Activated CD4-positive, alpha-beta T cell treated with anti-CD3 and anti-CD28 coated beads, Interleukin-2, amount 50 U/mL, for 4 hours (primary cell): ENCODE measurements at places on chromosomes 16 and 17.

DNA sequence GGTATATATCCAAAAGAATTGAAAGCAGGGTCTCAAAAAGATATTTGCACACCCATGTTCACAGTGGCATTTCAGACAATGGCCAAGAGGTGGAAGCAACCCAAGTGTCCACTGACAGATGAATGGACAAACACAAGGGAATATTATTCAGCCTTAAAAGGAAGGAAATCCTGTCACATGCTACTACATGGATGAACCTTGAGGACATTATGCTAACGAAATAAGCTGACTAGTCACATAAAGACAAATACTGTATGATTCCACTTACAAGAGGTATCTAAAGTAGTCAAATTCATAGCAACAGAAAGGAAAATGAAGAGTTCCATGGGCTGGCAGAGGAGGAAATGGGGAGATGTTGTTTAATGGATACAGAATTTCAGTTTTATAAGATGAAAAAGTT is 41.4 kb downstream of the TEX2 start:
- no peak for DNase-seq

- DNase-seq = no peak
These were observed 1.4 kb downstream of the KRT38 start for GRCh38 chr17:41439375-41439774.

GRCh38 chr17:34371405-34372100 is 8.5 kb upstream of the CCL1 start:
- no peak for DNase-seq

DNA sequence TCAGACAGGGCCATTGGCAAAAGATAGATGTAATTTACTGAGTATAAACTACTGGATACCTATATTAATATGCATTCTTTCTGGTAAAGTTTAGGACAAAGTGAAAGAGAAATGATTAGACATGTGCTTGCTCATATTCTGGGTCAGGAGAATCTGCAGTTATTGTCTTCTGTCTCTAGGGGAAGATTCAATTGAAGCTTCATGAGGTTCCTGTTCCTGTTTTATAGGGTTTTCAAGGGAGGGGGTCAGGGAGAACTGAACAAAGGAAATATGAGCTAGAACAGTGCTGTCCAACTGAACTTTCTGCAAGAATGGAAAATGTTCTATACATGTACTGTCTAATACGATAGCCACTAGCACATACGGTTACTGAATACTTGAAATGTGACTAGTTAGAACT is 59.3 kb upstream of the CORO6 start:
- DNase-seq = no peak

DNA sequence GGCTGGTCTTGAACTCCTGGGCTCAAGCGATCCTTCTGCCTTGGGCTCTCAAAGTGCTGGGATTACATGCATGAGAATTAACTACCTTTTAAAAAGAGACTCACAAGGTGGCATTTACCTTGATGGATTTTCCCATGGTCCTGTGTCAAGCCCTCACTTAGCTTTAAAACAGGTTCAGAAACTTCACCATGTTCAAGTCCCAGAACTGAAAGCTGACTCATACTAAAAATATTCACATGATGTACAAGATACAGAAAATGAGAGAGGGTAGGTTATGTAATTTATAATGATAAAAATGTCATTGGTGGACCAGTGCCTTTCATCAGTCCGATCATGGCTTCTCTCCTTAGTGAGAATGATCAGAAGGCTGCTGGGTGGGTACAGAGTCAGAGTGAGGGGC is 4.3 kb upstream of the AKAP1 start:
- no peak for DNase-seq

- no peak for DNase-seq
These were observed 90.3 kb upstream of the MPHOSPH6 start for GRCh38 chr16:82260212-82260795.

- DNase-seq = no peak
These were observed 2.4 kb downstream of the TBX4 start for GRCh38 chr17:61454381-61455323.

GRCh38 chr16:85536411-85537330 is 76.5 kb upstream of the GSE1 start:
- DNase-seq = no peak

GRCh38 chr17:44913676-44914075 is 1.6 kb downstream of the GFAP start:
- DNase-seq = no peak

DNA sequence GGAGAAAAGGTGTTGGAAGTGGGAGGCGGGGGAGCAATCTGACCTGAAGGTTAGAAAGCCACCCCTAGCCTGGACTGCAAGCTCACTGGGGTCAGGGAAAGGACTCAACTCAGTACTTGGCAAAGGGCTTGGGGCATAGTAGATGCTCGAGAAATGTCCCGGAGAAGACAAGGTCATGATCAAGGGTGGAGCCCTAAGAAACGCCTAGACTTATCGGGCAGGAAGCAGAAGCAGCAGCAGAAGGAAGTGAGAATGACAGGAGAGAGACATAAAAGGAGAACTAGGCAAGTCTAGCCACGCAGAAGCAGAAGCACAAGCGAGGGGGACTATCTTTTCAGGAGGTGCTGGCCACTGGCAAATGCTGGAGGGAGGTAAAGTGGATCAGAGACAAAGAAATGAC is 10.2 kb downstream of the COTL1 start:
- no peak for DNase-seq

GRCh38 chr17:10821054-10821453 is 16.8 kb downstream of the PIRT start:
- no peak for DNase-seq

DNA sequence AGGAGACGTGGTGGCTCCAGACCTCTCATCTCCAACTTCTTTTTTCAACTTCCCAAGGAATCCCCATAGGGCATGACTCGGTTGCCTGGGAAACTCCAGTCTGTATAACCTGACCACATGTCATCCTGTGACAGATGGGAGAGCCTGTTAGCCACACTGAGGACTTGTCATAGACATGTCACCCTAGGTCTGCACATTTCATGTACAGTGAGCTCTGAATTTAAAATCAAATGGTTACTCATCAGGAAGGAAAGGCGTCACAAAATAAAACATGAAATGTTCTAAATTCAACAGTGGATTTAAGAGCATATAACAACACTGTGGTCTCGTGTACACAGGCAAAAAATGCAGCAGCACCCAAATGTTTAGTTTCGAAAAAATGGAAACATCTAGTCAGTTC is 22.2 kb upstream of the ADAMTS18 start:
- DNase-seq = no peak

DNA sequence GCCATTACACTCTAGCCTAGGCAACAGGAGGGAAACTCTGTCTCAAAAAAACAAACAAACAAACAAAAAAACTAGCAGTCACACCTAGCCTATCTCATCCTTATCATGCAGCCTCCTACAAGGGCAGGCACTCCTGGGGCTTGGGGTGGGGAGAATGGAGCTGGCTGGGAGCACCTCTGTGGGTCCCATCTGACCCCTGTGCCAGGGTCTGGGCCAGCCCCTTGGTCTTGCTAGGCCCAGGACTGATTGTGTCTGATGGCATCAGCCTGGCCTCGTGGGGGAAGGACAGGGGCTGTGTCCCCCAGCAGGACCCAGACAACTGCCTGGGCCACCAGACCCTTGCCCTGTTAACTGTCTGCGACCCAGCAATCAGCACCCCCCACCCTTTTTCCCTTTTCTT is 49.8 kb downstream of the SREBF1 start:
- no peak for DNase-seq

DNA sequence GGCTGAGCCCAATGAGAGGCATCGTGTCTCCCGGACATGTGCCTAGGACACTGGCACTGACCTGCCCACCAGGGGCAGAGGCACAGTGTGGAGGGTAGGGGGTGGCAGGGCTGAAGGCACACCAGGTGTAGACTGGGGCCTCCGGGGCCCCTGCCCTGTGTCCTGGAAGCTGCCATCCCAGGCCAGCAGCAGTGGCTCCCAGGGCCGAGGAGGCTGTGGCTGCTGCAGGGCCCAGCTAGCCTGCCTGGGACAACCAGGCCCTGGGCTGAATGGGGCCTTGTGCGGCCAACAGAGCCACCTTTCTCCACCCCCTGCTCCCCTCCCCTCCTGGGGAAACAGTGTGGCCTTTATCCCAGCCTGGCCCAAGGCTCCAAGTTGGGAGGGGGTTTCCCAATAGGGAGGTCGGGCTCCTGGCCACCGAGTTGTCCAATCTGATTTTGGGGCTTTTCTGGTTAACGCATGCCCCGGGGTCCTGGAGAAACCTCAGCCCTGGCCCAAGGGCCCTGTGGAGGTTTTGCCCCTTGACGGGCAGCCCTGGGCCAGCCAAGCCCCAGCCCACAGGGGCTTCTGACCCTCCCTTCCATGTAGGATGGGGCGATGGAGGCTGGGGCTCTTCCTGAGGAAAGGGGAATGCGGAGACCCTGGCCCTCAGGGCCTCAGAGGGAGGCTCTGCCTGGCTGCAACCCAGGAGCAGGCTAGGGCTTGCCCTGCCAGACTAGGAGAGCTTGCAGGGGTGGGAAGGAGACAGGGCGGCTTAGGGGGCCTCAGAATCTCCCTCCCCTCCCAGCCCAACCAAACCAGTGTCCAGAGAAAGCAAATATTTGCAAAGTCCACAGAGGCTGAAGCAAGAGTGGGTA is 4.2 kb downstream of the MTSS2 start:
- DNase-seq = no peak

DNA sequence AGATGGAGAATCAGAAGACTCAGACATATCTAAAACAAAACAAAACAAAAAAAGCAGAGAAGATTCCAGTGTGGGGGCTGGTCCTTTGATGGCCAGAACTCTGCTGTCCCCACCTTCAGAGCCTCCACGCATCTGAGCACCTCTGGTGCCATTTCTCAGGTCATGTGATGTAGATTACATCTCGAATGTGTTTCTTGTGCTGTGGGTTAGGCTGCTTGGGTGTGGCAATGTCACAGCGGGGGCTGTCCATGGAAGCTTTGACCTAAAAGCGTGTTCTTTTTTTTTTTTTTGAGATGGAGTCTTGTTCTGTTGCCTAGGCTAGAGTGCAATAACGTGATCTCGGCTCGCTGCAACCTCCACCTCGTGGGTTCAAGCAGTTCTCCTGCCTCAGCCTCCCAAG is 51.2 kb downstream of the PLD6 start:
- no peak for DNase-seq

GRCh38 chr16:30377812-30378235 is 3.2 kb downstream of the MYL11 start:
- DNase-seq = peak; percentile 88

DNA sequence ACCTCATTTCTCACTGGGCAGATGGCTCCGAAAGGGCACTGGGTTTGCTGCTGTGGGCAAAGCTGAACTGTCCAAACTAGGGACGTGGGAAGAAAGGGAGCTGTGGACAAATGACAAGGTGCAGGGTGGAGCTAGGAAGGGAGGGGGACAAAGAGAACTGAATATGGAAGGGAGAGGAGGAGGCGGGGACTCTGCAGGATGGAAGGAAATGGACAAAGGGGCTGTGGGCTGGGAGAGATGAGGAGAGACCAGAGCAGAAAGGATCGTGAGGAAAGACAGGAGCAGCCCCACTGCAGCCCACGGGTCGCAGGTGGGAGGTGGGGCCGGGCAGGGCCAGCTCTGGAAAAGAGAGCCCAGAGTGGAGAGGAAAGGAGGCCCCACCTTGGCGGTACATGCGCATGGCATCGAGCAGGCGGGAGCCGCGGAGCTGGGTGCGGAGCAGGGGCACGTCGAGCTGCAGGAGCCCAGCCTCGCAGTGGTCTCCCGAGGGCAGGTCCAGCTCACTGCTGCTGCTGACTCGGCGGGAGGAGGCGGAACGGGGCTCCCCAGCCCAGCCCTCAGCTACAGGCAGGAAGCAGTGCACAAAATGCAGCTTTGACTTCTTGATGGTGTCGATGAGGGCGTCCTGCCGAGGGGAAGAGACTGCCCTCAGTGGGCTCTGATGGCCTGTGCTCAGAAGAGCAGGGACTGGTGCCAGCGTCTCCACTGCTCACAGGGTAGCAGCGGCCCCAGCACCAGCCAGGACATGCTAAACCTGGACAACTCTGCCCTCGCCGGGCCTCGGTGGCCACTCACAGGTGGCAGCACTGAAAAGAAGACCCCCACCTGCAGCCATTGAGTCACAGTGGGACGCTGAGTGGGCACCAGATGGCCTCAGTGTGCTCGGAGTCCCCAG is 66.8 kb downstream of the PIPOX start:
- DNase-seq = no peak

DNA sequence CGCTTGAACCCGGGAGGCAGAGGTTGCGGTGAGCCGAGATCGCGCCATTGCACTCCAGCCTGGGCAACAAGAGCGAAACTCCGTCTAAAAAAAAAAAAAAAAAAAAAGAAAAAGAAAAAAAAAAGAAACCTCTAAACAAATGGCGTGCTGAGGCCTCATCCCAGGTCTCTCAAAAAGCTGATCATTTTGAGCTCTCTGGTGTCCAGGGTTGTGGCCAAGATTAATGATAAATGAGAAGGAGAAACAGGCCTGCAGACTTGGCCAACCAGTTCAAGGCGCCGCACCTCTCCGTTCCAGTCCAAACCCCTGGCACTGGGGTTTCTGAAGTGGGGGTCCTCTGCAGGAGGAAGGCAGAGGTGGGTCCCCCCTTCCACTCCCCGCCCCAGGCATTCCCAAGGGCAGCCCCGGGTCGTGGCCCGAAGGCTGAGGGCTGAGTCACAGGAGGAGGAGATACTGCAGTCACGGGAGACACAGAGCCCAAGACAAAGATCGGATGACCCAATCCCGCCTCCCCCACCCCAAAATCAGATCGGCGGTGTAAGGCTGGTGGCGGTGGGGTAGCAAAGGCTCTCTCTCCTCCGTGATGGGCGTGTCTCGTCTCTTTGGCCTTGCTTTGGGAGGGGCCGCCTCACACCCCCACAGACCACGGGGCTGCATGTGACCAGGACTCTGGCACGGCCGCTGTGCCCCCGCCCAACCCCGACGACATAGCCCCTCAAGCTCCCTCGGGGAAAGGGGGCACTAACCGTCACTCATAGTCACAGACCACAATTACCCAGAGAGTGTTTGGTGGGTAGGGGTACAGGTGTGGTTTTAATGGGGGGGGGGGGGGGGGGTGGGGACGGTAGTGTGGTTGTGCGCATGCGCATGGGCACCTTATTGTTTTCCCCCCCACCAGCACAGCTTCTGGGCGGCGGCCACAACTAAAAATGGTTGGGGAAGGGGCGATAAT is 1.1 kb downstream of the VAT1 start:
- DNase-seq = no peak

DNA sequence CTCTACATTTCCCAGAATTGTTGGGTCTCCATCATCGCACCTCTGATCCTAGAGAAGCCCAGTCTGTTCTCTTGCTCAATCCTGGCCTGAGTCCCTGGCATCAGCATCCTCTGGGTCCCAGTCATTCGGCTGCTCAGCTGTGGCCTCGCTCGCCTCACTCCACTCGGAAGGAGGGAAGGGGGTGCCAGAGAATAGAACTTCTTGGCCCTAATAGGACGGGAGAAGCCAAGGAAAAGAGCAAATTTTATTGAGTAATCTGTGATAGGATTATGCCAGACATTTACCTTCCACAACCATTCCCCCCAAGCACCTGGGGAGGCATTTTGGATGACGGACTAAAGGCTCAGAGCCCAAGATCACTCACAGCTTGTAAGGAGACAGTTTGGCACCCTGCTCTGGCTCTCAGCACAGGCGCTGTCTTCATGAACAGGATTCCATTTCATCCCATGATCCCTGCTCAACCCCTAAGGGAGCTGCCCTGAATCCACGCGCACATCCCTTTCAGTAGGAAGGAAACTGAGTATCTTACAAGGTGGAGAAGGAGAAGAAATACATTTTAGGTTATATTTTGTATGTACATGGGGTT is 498 bp upstream of the CLEC10A start:
- DNase-seq = no peak

GRCh38 chr17:45906237-45906636 is 11.9 kb downstream of the MAPT start:
- DNase-seq = no peak

- no peak for DNase-seq
These were observed 5.1 kb downstream of the ARL4D start for GRCh38 chr17:43403846-43404245.
